ENCODE measurements at places on chromosomes 5 and 9.

GRCh38 chr5:76333571-76333970 lies 69.5 kb upstream of the IQGAP2 start:
- no peak for DNase-seq

GRCh38 chr5:8844847-8845246 lies 701.0 kb downstream of the SEMA5A start:
- DNase-seq: no peak

- DNase-seq: no peak
Observed at GRCh38 chr9:91116711-91117110, 245.0 kb downstream of the AUH start.

DNA sequence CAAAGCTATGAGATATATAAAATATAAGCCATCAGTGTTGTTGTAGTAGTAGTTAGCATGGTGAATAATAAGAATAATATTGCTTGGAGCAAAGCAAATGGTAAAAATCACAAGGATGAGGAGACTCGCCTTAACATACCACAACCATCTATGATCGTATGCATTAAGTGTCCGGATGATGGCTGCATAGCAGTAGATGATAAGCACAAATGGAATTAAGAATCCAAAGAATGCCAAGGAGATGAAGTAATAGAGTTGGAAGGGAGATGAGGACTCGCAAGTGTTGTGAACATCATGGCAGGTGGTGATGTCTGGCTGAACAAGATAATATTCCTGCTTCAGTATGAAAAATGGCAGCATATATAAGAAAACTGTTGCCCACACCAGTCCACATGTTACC lies 5.5 kb downstream of the F2RL2 start:
- peak; percentile 73 for DNase-seq

- DNase-seq: peak; percentile 11
Observed at GRCh38 chr9:89576404-89576839, 28.4 kb upstream of the GADD45G start.

GRCh38 chr9:79610791-79611614 lies 39.2 kb downstream of the TLE4 start:
- peak; percentile 91 for DNase-seq

DNA sequence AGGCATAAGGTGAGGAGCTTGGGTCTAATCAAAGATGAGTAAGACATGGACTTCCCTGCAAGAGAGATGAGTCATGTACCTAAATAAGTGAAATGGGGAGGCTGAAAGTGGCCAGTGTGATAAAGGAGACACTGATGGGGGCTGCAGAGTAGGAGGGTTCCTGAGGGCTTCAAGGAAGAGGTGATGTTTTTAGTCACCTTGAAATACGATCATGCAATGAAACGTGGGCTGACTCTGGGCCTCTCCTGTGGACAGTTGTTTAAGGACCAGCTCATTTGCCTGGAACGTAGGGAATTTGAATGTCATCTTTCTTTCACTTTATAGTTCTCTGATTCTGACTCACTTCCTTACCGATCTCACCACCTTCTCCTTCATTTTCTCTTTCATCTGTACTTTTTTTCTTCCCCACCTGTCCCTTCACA lies 49.6 kb upstream of the CPLX2 start:
- no peak for DNase-seq

DNA sequence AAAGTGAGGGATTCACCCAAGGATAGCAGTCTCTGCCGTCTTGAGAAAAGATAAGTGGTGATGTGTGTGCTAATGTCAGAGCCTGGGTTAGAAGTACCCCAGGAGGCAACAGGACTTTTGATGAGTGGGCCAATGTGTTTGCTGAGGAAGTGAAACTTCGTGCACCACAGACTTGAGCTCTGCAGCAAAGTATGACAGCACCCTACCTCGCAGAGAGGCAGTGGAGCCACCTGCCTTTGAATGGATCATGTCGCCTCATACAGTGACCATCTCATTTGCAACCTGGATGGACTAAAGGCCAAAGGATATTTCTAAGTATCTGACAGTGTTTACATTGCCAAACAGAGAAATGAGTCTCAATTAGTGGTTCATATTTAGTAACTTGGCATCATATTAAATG lies 593.9 kb upstream of the GRAMD2B start:
- no peak for DNase-seq

GRCh38 chr9:134807716-134808446 lies 72.7 kb upstream of the FCN2 start:
- DNase-seq: no peak

- DNase-seq: no peak
Observed at GRCh38 chr5:5592541-5592940, 170.1 kb downstream of the ICE1 start.

- DNase-seq: no peak
Observed at GRCh38 chr5:163578652-163579051, 73.2 kb downstream of the MAT2B start.

- no peak for DNase-seq
Observed at GRCh38 chr9:109506097-109506712, 8.1 kb upstream of the PTPN3 start.

GRCh38 chr9:84481636-84482218 lies 141.2 kb upstream of the SLC28A3 start:
- no peak for DNase-seq

GRCh38 chr5:58773744-58774441 lies 191.0 kb downstream of the RAB3C start:
- DNase-seq: no peak

GRCh38 chr5:59744531-59744992 lies 149.0 kb downstream of the PDE4D start:
- DNase-seq: peak; percentile 63

GRCh38 chr9:87505869-87506678 lies 8.4 kb downstream of the DAPK1 start:
- DNase-seq: no peak
